ENCODE measurements at places on chromosomes 5 and 9.

- DNase-seq, result peak; percentile 93
Observed at GRCh38 chr9:95025213-95026147, 292.0 kb downstream of the FANCC start.

DNA sequence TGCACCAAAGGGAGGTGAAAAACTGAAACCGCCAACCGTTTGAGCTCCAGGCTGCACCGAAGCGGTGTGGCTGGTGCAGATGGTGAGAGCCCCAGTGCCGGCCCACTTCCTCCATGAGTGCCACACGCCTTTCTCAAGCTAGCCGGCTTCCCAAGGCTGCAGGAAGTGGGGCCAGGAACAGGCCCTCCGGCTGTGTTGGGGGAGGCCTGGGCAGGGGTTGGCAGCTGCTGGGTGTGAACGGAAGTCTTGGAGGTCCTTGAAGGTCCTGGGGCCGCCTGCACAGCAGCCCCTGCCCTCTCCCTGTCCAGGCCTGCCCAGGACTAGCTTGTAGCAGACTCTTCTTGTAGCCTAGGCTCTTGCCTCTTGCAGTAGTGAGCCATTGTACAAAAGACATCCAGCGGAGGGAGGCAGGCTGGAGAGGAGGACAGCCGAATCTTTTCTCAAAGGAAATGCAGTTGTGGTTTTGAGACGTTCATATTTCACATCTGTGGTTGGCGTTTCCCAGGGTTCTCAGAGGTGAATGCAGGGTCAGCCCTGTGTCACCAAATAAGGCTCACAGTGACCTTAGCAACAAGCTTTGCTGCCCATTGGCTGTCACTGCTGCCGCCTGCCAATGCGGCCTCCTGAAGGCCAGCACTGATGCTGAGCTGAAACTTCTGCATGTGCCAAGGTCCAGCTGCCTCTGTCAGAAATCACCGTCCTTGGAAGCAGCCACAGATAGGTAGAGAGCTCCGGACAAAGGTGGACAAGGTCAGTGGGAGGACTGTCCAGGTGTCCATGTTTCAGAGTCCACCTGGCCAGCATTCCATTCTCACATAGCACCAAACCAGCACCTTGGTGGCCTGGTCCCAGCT lies 23.9 kb downstream of the IRF1 start:
- DNase-seq, result no peak

DNA sequence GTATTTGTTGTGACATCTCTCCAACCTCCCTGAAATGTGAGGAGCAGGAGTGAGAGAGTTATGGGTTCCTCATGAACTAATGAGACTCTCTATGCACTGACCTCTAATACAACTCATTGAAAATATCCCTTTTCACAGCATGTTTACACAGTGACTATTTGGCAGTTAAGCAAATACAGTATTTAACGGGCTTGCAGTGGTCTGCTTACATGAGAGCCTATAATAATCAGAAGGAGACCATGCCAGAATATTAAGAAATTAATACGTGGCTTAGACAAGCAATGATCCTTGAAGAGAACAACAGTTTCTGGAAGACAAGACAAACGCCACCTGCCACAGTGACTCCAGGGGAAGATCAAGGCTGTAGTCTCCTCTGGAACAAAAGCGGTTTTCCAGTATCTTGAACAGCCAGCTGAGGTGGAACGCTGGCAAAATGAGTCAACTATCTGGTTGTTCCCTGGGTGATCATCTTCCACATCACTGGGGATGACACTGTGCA lies 424.5 kb downstream of the DMAC1 start:
- peak; percentile 89 for DNase-seq

GRCh38 chr5:139397921-139398320 lies 3.0 kb upstream of the PROB1 start:
- DNase-seq, result peak; percentile 39

DNA sequence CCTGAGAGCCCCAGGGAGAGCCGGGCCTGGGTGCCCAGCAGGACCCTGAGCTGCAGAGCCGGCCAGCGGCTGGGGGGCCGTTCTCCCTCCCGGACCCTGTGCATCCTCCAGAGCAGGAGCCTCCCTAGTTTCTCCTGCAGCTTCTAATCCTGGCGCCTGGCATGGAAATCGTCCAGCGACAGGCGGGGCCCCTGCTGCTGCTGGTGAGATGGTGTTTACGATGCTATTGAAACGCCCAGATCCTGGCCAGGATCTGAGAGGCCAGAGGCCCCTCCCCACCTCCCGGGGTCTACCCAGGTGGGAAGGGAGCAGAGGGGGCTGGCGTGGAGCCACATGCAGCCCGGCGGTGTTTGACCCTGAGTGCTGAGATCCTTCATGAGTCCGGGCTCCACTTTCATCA lies 38.2 kb upstream of the CEP72 start:
- DNase-seq, result no peak

GRCh38 chr5:56876327-56876726 lies 33.1 kb upstream of the SETD9 start:
- DNase-seq, result no peak

DNA sequence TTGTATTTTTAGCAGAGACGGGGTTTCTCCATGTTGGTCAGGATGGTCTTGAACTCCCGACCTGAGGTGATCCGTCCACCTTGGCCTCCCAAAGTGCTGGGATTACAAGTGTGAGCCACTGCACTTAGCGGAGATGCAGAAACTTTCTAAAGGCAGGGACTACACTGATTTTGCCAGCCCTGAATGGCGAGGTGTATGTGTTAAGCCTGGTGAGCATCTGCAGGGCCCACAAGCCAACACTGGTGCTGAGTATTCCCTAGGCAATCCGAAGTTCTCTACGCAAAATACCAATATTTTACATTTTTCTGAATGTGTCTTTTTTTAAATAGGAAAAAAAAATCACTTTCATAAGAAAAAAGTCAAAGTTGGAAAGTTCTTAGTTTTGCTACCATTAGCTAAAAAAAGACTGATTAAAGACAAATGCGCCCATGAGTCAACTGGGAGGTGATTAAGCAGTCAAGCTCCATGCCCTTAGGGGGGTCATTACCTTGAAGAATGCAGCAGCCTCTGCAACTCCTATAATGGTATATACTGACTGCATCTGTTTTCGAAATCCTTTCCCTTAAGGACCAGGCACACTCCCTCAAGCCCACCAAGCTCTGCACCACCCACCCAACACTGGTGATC lies 502.8 kb downstream of the BNC2 start:
- no peak for DNase-seq

DNA sequence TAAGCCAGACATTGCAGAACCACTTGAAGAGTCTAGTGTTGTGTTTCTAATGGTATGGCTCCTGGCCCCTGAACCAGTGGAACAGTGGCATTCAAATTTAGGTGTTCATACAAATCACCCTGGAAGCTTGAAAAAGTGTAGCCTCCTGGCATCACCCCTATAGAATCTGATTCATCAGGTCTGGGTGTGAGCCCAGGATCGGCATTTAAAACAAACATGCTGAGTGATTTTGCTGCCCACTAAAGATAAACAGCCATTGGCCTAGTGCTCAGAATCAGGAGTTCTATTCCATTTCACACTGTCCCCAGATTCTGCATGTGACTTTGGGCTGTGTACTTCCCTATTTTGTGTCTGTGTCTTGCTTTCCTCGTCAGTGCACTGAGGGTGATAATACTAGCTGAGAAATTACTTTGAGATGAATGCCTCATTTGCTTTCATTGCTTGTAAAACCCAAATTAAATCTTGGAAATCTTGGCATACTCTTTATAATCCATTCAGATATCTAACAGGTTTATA lies 241.5 kb upstream of the CLINT1 start:
- DNase-seq, result no peak

GRCh38 chr5:53359916-53360517 lies 120.4 kb upstream of the FST start:
- no peak for DNase-seq

Measured in lung (tissue), 17 donors.